AG04449 (cell line): ENCODE measurements at places on chromosomes 3 and 15.

DNA sequence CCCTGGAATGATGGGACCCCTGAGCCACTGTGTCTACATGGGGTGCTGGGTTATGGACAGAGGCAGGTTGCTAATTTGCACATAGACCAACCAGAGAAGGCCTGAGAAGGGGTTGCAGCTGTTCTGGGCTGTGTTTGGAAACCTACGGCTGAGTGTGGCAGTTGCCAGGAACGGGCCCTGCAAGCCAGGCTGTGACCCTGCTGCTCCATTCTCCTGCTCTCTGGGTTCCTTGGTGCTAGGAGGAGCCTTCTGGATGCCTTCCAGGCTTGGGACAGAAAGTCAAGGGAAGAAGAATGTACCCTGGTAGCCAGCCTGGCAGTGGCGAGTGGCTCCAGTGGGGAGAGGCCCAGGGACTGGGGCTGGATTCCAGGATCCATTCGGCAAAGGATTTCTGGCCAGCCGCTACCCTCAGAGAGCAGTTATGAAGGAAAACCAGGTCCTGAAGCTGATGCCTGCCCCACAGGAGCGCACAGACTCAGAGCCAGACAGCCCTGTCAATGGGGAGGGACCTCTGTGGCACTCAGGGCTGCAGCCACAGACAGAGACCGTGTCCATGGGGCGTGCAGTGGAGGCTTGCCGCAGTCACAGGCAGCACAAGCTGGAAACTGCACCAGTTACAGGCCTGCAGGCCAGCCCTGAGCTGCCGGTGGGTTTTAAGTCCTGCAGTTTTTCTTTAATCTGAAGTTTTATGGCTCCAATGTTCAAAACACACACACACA lies 55.1 kb upstream of the ACAD9 start:
- DNase-seq = no peak

GRCh38 chr3:9226326-9226725 lies 23.1 kb downstream of the SRGAP3 start:
- DNase-seq = no peak

DNA sequence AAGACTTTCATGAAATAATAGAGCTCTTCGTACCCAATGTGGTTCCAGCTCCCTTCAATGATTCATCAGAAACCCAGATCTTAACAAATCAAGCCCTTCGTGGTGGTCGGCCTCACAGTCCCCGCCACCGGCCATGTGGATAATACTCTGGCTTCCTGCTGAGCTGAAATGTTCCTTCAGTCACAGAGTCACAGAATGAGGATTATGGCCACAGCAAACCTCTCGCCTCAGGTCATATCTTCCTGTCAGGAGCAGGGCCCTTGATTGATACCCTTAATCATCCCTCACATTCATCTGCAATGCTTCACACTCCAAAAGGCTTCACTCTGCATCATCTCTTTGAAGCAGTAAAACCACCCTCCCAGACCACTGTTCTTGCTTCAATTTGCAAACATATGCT lies 452.6 kb downstream of the OCA2 start:
- no peak for DNase-seq

GRCh38 chr15:60326824-60327654 lies 70.7 kb downstream of the ANXA2 start:
- DNase-seq = no peak

- DNase-seq = peak; percentile 85
Measured at GRCh38 chr3:150079029-150079739, 108.5 kb upstream of the PFN2 start.

DNA sequence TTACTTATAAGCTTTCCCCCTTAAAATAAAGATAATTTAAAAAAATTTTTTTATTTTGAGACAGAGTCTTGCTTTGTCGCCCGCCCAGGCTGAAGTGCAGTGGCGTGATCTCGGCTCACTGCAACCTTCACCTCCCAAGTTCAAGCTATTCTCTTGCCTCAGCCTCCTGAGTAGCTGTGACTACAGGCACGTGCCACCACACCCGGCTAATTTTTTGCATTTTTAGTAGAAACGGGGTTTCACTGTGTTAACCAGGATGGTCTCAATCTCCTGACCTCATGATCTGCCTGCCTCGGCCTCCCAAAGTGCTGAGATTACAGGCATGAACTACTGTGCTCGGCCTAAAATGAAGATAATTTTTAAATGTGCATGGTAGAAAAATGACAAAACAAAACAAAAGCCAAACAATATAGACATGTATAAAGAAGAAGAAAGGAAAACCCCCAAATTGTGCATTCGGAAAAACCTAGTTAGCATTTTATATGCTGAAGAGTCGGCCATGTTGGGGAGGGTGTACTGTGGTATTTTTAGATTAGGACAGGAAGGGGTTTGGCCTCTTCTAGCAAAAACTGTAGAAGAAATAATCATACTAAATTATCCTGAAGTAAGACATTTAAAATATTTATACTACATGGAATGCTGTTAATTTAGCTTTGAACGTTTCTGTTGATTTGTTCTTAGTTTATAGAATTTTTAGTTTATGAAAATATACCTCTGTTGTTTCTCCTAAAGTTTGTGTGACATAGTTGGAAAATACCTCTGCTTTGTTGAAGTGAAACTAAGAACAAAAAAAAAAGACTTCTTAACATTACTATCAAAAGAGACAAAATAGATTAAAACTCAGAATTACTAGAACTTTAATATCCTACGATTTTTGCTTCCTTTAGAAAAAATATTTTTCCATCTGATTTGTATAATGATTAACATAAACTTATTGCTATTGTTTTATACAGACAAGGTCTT lies 7.4 kb downstream of the APPL1 start:
- no peak for DNase-seq

DNA sequence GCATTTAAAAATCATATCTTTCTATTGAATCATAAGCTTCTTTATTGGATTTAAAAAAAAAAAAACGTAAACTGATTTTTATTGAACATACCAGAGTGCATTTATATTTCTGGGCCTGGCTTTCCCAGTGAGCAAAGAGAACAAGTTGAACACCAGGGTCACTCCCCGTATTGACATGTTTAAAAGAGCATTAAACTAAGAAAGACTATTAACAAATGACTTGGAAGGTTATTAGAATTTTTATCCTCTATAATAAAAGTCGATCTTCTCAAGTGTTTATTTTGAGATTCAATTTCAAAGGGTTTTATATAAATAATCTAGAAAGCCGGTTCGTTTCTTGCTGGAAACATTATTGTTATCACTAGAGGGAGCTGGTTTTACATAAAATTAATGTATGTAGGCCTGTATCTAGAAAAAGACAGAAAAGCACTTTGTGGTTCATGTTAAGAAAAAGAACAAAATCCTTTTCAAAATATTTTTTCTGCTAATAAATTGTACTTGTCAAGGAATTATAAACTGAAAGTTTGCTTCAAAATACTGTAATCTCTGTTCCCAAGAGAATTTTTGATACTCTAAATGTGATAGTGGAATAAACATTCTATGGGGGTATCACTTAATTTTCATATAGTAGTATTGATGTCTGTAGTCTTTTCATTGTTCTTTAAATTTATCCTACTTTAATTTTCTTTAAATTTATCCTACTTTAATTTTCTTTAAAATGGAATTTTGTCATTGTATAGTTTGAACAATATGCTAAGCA lies 321.8 kb upstream of the MME start:
- no peak for DNase-seq
